ENCODE measurements at places on chromosomes 12 and 14.

- DNase-seq, result no peak
Observed at GRCh38 chr12:57614178-57614947, 3.1 kb downstream of the ARHGEF25 start.

- no peak for DNase-seq
Observed at GRCh38 chr14:92492258-92492657, 21.3 kb upstream of the RIN3 start.

DNA sequence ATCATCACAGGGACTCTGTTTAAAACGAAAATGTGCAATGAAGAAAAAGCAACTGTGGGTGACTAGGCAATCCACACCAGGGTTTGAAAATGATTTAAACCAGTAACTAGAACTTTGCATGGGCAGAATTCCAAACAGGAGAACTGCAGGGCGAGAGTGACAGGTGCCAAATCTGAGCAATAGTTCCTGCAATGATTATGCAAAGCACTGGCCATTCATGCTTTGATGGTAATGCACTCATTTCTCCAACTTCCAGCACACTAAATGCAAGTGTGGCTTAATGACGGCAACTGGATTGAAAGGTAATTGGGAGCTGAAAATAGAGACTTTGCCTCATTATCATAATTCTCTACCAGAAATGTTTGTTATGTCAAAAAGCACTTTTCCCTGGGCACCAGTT is 140.5 kb upstream of the TMCC3 start:
- no peak for DNase-seq

GRCh38 chr14:93114068-93114710 is 1.5 kb downstream of the ITPK1 start:
- DNase-seq, result no peak

- no peak for DNase-seq
Observed at GRCh38 chr12:87656311-87656710, 372.9 kb downstream of the C12orf50 start.

- DNase-seq, result peak; percentile 76
Observed at GRCh38 chr14:78921856-78922255, 751.7 kb downstream of the NRXN3 start.

GRCh38 chr12:2691006-2691344 is 103.8 kb upstream of the FKBP4 start:
- no peak for DNase-seq

DNA sequence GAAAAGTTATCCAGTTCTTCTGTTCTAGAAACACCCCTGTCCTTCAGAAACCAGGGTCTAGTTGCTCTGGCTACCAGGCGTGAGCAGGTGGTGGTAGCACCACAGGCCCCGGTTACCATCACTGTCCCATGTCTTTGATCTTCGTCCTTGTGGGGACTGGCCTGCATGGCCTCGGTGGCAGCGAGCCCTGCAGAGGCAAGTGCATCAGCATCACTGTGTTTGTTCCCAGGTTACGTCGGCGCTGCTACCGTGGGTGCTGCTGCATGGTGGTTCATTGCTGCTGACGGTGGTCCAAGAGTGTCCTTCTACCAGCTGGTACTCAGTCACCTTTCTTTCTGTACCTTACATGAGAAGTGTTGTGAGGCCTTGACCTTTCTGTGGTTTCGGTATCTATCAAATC is 58.9 kb downstream of the ANAPC7 start:
- no peak for DNase-seq

GRCh38 chr14:29799464-29800095 is 128.1 kb downstream of the PRKD1 start:
- no peak for DNase-seq

GRCh38 chr12:124686370-124687173 is 119.2 kb upstream of the NCOR2 start:
- no peak for DNase-seq

DNA sequence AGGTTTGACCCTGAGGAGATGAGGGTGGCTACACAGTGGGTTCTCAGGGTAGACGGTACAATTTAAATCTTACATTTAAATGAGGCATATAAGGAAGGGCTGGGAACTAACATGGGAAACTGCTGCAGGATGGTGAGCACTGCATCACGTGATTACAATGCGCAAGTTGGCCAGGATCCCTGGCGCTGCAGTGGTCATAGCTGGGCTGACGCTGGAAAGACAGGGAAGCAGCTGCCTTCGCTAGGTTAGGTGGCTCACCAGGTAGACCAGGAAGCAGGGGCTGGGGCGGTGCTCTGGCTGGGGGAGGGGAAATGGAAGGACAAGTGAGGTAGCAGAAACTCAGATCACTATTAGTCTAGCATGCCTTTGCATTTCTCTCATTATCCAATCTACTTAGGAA is 149.9 kb downstream of the FOXN3 start:
- no peak for DNase-seq

GRCh38 chr14:90544566-90544965 is 147.7 kb downstream of the CALM1 start:
- no peak for DNase-seq

DNA sequence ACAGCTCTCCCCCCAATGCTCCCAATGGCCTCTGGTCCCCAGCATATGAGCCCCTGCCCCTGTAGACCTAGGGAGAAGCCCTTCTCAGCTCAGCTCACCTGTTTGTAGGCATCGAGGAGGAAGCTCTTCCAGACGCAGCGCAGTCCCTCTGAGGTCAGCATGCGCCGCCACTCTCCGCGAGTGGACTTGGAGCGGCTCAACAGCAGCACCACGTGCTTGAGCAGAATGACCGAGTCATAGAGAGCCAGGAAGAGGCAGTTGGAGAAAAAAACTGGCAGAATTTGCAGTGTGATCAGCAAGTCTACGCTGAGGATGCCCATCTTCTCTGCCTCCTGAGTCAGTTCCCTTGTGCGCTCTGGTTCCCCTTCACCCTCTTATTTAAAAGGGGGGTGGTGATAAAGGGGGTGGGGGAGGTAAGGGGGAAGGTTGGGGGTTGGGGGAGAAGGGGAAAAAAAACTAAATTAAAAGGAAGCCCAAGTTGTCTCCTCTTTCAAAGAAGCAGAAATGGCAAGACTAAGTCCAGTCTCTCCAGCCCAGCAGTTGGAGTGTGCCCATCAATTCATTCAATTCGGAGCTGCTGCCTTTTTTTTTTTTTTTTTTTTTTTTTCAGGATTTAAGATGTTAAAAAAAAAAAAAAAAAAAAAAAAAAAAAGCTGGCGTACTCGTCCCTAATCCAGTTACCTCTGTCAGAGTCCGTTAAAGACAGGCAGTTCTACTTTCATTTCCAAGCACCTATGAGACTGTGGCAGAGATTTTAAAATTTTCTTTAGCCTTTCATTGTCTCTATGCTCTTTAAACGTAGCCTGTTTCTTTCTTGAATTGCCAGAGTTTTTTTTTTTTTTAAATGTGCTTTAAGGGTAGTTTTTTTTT is at the start of gene DIO2:
DIO2 (minus strand) TSS at position 352 of the 870 bp plus-strand sequence; CDS start at position 320, 32 bp downstream.
- no peak for DNase-seq

All from brain microvascular endothelial cell (primary cell).